ENCODE measurements at places on chromosomes 12 and 14.

GRCh38 chr12:26068503-26068902 lies 56.3 kb downstream of the BHLHE41 start:
- no peak for DNase-seq

DNA sequence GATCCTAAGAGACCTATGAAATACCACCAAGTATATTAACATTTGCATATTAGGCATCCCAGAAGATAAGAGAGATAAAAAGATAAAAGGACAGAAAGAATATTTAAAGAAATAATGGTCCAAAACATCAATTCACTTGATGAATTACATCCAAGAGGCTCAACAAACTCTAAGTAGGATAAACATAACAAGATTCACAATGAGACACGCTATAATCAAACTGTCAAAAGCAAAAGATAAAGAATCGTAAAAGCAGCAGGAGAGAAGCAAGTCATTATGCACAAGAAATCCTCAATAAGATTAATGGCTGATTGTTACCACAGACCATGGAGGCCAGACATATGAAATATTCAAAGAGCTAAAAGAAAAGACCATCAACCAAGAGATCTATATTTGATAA lies 79.6 kb downstream of the PLCZ1 start:
- DNase-seq, result no peak

- no peak for DNase-seq
Observed at GRCh38 chr14:54931598-54932340, 29.1 kb upstream of the GCH1 start.

DNA sequence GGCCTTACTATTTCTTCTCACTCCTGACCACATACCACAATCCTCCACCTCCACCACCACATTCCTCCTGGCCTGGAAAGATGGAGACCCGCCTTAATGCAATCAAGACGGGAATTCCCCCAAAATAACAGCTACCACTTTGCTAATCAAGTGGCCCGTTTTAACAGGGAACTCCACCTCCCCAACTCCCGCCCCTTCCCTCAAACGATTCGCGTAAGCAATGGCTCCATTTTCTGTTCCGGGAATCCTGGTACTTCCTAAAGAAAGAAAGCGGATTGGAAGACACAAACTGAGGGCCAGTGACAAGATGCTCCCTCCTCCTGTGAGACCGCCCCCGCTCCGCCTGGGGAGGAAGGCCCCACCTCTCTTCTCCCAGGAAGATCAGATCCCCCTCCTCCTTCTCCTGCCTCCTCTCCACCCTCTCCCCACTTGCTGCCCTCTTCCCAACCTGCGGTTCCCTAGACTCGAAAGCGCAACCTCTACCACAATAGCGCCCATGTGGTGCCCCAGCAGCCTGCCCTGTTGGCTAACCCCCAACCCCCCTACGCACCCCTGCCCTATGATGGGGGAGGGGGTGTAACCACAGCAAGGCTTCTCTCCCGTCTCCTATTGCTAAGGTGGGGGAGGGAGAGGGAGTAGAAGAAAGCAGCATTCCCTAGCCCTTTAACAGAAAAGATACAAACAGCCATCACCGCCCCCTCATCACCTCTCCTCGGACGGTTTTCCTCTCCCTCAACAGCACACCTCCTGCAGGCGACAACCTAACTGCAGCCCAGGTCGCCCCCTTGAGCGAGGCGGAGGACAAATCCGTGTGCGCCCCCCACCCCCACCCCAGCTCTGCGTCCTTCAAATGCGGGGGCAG lies 777 bp downstream of the ARF3 start:
- peak; percentile 91 for DNase-seq

DNA sequence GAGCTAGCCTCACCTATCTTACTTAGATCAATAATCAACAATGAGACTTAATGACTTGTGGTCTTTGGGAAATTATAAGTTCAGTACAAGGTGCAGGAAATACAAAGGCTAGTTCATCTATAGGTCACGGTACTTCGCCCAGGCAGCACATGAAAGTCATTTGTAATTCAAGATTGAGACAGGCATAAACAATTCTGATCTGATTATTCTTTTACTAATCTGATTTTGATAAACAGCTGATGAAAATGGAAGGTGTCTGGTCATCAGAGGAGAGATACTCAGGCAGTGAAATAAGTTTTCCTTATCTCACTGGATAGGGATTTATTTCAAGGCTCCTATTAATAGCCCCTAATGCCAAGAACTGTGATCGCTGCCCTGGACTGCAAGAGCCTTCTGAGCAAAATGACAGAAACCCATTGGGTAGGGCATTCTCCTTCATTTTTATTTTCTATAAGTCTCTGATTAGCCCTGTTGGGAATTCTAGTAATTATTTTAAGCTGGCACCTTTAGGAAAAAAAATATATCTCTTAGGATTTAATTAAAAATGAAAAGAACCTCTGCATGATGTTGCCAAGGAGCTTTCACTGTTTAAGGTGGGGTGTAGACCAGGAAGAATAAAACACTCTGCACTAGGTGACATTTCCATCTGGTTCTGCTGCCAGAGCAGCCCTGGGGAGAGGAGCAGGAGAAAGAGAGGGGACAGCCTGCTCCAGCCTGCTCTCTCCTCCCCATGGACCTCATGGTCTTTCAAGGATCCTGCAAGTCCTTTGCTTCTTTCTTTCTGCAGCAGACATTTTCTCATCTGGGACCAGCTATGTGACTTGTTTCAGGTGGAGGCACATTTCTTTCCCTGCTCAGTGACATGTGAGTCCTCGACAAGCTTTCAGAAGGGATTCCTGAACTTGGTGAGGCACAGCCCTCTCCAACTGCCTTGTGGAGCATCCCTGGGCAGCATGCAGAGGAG lies 44.8 kb downstream of the SSPN start:
- peak; percentile 27 for DNase-seq

GRCh38 chr14:96676166-96676565 lies 121.0 kb upstream of the VRK1 start:
- no peak for DNase-seq

GRCh38 chr12:87320724-87321123 lies 708.5 kb downstream of the C12orf50 start:
- no peak for DNase-seq

- DNase-seq, result no peak
Observed at GRCh38 chr12:96132819-96133218, 61.4 kb upstream of the ELK3 start.

- no peak for DNase-seq
Observed at GRCh38 chr12:3189282-3189681, 112.1 kb downstream of the TSPAN9 start.

- no peak for DNase-seq
Observed at GRCh38 chr12:68641138-68641537, 30.4 kb downstream of the RAP1B start.

GRCh38 chr12:109578330-109578927 lies 4.8 kb downstream of the MVK start:
- no peak for DNase-seq

- DNase-seq, result no peak
Observed at GRCh38 chr14:49982501-49982951, 89.6 kb downstream of the ARF6 start.

GRCh38 chr14:100747736-100748135 lies 21.0 kb downstream of the DLK1 start:
- DNase-seq, result no peak

- peak; percentile 32 for DNase-seq
Observed at GRCh38 chr12:120468821-120469449, 613 bp downstream of the SRSF9 start.

DNA sequence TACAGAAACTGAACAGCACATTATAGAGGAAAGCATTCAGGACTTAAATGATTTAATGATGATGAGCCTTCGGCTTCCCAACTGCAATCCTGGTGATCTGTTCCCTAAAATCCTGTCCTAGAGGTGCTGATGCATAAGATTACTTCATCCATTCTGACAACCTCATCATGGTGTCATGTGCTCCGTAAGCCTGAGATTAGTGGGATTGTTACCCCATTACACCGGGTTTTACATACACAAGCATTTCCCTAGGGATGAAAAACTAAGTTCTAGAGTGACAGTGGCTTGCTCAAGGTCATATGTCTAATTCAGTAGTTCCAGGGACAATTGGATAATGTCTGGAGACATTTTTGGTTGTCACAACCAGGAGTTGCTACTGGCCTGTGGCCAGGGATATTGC lies 2.5 kb upstream of the RNASE13 start:
- DNase-seq, result no peak

DNA sequence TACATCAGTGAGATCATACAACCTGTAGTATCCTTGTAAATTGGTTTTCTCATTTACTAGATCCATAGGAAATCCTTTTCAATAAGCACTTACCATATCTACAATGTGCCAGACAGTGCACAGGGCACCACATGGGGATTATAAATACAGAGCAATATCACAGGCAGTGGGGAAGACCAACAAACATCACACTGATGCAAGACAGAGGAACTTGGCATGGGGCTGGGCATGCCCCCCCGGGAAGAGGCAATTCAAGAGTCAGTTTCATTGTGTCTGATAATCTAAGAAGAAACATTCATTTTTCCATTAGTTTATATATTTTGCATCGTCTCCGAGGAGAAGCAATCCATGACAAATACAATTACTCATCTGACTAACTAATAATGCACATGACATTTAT lies 16.2 kb downstream of the NT5DC3 start:
- DNase-seq, result no peak

GRCh38 chr14:71168564-71169427 lies 261.5 kb downstream of the PCNX1 start:
- no peak for DNase-seq

GRCh38 chr12:131677699-131678098 lies 33.2 kb upstream of the SFSWAP start:
- DNase-seq, result no peak

- DNase-seq, result no peak
Observed at GRCh38 chr14:89357655-89358297, 59.3 kb downstream of the FOXN3 start.

- peak; percentile 88 for DNase-seq
Observed at GRCh38 chr14:60721326-60722106, 2.6 kb downstream of the SIX4 start.

DNA sequence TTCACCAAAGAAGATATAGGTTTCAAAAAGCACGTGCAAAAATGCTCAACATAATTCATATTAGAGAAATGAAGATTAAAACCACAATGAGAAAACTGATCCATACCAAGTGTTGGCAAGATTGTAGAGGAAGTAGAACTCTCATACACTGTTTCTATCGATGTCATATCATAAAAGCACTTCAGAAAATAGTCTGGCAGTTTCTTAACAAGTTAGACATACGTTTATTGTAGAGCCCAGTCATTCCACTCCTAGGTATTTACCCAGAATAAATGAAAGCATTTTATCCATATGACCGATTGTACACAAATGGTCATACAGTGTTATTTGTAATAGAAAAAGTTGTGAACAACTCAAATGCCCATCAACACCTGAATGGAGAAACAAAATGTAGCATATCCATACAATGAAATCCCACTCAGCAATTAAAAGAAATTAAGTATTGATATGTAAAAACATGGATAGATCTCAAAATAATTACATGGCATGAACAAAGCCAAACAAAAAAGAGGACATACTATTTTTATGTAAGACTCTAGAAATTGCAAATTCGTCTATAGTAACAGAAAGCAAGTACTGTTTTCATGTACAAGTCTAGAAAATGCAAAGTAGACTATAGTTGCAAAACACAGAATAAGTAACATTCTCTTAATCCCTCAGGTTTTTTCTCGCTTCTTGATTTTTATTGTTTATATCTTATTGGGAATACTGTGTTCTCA lies 41.0 kb downstream of the USP15 start:
- no peak for DNase-seq

- peak; percentile 20 for DNase-seq
Observed at GRCh38 chr14:33229269-33229929, 290.7 kb downstream of the NPAS3 start.

- DNase-seq, result no peak
Observed at GRCh38 chr12:63985456-63985855, 141.0 kb downstream of the SRGAP1 start.

GRCh38 chr12:49200919-49201594 lies 12.2 kb upstream of the TUBA1A start:
- peak; percentile 48 for DNase-seq

- DNase-seq, result no peak
Observed at GRCh38 chr12:52090291-52090690, 10.8 kb downstream of the SMIM41 start.

DNA sequence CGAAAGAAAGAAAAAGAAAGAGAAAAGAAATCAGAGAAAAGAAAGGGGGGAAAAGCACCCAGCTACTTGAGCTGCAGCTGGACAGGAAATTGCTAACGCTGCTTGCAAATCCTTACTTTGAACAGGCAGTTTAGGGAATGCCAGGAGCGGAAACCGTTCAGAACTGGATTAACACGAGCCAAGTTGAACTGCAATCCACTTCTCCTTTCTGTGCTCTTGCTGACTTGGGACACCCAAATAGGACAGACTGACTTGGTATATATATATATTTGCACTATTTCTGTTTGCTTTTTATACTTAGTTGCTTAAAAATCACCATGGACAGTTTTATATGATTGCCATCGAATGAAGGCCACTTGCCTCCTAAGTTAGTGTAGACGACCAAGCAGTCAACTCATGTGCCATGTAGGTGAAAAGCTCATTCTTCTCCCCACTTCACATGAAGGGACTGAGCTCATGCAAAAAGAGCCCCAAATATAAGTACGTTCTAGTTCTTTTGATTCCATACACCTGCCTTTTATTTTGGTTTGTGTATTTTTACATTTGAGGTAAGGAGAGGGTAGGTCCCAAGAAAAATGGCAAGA lies 5.5 kb downstream of the DUSP6 start:
- DNase-seq, result no peak

DNA sequence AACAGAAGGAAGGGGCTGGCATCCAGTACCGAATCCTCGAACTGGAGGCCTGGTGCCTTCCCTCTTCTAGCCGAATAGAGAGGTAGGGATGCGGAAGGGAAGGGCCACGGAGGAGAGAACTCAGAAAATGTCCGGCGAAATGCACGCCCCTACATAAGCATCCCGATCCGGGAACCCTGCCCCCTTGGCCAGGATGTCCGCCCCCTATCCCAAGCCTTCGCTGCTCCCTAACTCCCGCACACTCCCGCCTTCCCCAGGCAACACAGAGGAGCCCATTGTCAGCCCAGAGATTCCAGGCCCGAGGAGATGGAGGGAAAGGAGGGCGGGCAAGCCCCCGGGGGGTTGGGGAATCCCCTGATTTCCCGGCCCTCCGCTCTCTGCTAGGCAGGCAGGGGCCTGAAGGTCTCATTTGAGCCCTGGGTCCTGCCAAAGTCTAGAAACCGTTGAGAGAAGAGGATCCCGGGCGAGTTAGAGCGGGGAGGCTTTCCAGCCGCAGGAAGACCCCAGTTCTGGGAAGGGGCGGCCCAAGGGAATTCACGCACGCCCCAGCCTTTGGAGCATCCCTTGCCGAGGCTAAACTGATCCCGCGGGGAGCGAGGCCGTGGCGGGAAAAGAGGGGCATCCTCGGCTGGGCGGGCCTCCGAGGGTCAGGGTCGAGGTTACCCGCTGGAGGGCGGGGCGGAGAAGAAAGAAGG lies 569 bp upstream of the ARHGEF40 start:
- DNase-seq, result peak; percentile 65

DNA sequence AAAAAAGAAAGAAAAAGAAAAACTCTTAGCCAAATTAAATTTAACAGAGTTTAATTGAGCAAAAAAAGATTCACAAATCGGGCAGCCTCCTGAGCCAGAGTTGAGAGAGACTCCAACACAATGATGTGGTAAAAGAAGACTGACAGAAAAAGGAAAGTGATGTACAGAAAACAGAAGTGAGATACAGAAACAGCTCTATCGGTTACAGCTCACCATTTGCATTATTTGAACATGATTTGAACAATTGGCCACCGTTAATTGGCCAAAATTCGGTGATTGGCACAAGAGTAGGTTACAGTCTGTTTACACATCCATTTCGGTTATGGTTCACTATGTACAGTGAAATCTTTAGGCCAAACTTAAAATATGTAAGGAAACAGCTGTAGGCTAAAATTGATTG lies 117.7 kb downstream of the SPTSSA start:
- no peak for DNase-seq

Data from urothelium cell line (cell line).